IPS-NIHi11 (cell line): ENCODE measurements at places on chromosomes 13 and 19.
A peak's percentile ranks its signal among the peaks of the same experiment; 100 is the strongest.

DNA sequence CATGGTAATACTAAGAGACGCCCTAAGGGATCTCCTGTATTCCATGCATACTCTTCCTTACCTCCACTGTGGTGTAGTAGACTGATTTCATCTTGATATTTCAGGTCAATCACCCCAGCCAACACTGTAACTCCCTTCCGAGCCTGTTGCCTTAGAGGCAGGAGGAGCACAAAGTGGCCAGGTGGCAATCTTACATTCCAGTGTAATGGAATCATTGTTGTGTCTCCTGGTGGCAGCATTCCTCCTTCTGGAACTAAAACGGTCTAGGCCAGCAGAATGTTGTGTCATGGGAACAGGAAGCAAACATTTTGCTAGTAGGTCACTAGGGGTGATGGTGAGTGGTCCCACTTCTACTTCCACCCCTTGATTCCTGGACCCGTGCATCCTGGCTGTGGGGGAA lies 405.7 kb upstream of the SLC10A2 start:
- no peak for DNase-seq

DNA sequence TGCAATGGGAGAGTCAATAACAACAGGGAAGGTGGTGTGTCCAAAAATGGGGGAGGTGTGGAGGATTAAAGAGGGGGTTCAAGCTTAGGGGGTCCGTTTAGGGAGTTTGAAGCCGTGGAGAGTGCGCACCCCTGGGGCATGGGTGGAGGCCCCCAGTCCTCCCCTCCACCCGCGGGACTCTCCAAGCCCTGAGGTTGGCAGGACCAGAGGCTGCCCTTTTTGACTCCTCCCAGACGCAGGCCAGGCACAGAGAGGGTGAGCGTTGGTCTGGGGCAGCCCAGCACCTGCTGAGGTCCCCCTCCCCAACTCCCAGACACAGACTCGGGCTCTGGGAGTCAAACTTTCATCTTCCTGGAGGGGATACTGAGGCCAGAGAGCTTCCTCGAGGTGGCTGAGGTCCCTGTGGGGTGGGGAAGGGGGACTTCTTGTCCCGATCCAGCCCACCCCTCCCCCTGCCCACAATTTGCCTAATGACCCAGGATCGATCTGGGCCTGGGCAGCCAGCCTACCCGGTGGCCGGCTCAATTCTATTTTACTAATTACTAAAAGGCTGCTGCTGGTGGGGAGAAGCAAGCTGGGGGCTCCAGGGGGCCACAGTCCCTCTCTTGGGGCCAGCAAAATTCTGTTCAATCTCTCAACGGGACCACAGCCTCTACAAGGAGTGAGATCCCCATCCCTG lies 2.8 kb upstream of the ONECUT3 start:
- no peak for DNase-seq

DNA sequence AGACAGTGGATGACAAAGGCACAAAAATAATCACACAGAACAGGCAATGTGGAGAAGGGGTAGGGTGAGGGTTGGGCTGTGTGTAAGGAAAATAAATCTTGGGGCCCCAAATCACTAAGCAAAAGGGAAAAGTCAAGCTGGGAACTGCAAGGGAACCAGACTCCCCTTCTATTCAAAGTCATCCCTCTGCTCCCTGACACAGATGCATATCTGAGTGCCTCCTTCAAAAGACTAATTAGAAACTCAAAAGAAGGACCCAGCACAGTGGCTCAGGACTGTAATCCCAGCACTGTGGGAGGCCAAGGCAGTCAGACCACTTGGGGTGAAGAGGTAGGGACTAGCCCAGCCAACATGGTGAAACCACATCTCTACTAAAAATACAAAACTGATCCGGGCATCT lies 18.3 kb downstream of the ZNF611 start:
- peak; percentile 11 for DNase-seq

GRCh38 chr19:1408300-1409203 lies 1.2 kb downstream of the DAZAP1 start:
- peak; percentile 45 for DNase-seq

DNA sequence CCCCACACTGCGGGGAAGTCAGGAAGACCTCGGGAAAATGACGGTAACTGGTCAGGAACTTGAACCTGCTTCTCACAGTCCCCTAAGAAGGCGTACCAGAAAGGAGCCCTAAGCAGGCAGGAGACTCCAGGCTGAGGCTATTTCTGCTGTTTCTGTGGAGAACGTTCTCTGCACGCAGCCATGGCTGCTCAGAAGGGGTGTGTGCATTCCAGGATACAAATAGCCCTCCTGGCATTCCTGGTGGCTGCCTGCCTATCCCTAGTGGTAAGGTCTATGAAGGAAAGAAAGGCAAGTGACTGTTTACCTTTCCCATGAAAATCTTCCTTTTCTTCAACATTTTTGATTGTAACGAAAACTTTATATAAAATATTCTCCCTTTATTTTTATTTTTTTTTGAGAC lies 2.5 kb downstream of the SGCG start:
- no peak for DNase-seq

DNA sequence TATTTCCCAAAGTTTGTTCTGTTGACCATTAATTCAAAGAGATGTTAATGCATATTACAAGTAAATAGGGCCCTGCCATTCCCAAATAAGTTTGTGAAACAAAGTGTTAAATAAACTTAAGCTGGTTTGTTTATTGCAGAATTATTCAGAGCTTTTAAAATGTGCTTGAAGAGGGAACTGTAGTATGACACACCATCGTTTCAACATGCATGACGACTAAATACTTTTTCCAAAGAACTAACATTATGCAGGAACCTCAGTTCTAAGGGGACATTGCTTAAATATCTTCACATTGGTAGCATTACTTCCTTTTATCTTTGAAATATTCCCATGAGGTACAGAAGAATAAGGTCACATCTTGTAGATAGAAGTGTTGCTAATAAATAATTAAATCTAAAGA lies 14.6 kb downstream of the LHFPL6 start:
- no peak for DNase-seq
